ENCODE measurements at places on chromosomes 4 and X.

- DNase-seq, result no peak
Measured at GRCh38 chrX:7771788-7772438, 71.1 kb upstream of the VCX start.

GRCh38 chrX:47587906-47588735, 5.9 kb downstream of the TIMP1 start:
- DNase-seq, result no peak

DNA sequence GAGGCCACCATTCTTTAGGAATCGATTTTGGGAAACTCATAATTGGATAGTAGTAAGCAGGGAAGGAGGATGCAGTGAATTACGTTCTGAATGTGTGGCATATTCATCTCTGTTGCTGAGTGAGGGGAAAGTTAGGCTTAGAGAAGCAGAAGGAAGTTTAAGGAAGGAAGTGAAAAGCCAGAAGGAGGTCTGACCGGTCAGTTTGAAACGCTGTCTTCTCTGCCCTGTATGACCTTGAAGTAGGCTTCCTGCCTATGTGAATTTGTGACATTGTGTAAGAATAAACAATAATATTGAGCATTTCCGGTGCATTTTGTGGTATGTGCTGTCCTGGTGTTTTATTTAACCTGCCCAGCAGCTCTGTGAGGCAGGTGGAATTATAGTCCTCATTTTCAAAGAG, 67.3 kb downstream of the PDLIM5 start:
- DNase-seq, result no peak

DNA sequence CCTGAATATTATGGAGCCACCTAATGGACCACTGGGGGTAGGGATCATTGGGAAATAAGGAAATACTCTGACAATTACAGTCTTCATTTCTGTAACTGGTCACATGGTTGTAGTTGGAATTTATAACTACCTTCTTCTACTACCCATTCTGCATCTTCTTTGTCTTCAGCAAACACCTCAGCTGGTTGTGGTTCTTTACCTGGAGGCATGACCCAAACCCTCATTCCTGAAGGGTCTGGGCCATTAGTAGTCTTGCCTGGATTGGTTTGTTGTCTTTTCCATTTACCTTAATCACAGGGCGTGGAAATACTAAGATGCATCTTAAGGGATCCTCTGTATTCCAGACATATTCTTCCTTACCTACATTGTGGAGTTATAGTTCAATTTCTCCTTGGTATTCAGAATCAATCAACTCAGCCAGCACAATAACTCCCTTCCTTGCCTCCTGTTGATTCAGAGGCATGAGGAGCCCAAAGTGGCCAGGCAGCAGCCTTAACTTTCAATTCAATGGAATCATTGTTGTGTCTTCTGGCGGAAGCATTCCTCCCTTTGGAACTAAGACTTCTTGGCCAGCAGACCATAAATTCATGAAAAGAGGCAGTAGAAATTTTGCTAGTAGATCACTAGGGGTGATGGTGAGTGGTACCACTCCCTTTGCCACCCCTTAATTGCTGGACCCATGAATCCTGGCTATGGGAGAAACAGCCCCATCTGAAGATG, 75.7 kb upstream of the RAP2C start:
- DNase-seq, result no peak

DNA sequence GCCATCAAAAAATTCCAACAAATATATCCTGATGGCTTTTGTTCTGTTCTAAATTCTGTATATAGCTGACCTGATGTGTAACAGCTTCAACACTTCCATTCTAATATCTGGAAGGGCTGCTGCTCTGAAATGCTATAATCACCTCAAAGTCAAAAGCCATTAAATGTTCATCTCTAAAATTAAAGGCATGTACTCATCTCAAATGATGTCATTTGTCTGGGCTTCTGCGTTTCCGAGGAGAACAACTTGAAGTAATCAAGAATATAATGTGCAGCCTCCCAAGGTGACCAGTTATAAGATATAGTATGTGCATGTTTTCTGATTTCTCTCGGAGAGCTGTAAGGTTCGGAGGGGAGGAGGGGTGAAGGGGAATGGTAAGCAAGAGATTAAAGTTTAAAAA, 237.6 kb downstream of the SCFD2 start:
- DNase-seq, result no peak

GRCh38 chr4:165766018-165766417, 107.0 kb upstream of the TLL1 start:
- no peak for DNase-seq

GRCh38 chr4:3689576-3690550, 76.3 kb upstream of the ADRA2C start:
- DNase-seq, result no peak

DNA sequence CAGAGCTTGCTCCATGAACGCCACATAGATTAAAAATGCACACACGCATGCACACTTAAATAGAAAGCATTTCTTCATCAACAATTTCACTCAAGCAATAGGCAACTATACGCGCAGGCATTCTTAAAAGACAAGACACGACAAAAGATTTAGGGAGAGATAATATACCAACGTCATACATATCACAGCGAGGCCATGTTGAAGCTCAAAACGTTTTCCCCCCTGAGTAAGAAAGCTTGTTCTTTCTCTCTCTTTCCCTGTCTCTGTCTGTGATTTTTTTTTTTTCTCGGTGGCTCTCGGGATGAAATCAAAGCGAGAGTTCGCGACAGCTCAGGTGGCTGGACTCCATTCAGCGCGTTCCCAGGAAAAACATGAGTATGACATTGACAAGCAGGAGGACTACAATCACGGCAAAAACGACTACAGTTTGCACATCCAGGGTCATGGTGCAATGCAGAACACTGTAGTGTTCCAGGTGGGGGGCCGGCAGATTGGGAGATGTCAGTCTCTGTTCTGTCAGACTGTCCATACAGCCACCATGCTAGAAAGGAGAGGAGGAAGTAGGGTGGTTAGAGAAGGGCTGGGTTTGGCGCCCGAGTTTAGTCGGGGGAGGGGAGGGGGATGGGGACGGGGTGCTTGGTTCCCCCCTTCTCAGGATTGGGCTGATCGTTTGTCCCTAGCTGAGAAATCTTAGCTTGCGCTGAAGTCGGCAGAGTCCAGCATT, 30.7 kb downstream of the ARHGEF9 start:
- no peak for DNase-seq

DNA sequence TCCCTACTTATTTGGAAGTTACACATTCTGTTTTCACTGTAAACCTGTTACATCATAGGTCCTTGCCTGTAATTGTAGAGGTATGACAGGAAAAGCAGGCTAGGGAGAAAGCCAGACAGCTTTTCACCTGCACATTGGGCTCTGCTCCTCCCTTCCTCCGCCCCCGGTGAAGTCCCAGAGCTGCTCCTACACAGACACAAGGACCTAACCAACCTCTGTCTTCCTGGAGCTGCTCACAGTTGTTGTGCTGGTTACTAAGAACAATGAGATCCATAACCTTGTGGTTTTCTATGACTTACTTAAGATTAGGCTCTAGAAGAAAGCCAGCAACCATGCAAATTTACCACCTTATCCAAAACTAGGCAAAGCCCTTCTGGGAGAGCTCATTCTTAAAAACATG, 40.0 kb downstream of the MOSPD2 start:
- no peak for DNase-seq

GRCh38 chrX:120456973-120457372, 12.1 kb downstream of the LAMP2 start:
- no peak for DNase-seq

- DNase-seq, result no peak
Measured at GRCh38 chrX:8005678-8006347, 78.6 kb upstream of the PNPLA4 start.

GRCh38 chr4:71270901-71271300, 67.9 kb upstream of the SLC4A4 start:
- no peak for DNase-seq

DNA sequence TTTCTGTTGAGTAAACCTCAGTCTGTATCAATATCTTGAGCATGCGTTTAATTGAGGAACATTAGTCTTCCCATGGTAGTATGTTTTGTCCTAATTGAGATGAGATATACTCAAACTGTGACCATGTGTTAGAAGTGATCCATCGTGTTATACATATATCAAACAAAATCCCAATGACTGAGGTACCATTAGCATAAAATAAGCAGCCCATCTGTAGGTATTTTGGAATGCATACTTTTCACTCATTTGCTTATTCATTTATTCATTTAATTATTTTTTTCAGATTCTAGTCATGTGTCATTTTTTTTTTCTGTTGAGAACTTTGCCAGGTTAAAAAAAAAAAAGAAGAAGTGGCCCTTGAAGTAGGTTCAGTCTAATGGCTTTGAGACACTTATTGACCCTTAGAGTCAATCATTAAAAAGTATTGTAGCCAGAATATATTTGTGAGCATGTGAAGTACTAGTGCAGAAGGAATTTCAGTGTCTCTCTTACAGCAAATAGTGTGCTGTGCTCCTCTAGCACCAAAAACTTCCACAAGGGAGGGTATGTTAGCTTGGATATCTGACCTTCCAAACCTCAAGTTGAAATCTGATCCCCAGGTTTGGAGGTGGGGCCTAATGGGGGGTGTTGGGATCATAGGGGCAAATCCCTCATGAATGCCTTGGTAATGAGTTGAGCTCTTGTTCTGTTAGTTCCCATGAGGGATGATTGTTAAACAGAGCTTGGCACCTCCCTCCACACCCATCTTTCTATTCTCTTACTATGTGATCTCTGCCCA, 130.8 kb upstream of the NPY2R start:
- DNase-seq, result no peak

- DNase-seq, result no peak
Measured at GRCh38 chrX:20383477-20383876, 116.8 kb upstream of the RPS6KA3 start.

DNA sequence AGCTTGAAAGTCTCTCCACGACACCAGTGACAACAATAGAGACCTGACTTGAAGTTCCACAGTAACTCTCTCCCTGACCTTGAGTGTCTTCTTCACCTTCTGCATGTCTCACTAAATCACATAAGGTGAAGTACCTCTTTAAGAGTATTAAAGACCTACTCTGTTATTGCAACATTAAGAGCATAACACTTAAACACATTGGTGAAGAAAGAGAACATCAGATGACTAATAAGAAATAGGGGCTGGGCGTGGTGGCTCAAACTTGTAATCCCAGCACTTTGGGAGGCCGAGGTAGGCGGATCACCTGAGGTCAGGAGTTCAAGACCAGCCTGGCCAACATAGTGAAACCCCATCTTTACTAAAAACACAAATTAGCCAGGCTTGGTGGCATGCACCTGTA, 33.9 kb upstream of the MAPK10 start:
- DNase-seq, result no peak

GRCh38 chrX:136200466-136200865, 50.7 kb downstream of the MAP7D3 start:
- DNase-seq, result peak; percentile 16

- DNase-seq, result no peak
Measured at GRCh38 chr4:88794952-88795351, 97.3 kb upstream of the NAP1L5 start.

DNA sequence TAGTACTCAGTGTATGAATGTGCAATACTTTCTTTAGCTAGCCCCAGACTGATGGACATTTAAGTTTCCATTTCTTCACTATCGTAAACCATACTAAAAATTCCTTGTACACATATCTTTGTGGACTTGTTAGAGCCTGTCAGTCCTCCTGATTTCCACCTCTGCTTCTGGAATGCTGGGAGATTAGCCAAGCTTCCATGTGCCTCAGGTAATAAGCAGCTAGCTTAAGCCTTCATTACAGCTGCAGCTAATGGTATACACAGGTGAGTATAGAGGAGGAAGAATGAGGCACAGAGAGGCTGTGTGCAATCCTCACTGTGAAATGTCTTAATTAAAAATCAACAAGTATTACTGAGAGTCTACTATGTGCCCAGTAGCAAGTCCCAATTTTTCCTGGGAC, 9.8 kb downstream of the SMIM9 start:
- no peak for DNase-seq

DNA sequence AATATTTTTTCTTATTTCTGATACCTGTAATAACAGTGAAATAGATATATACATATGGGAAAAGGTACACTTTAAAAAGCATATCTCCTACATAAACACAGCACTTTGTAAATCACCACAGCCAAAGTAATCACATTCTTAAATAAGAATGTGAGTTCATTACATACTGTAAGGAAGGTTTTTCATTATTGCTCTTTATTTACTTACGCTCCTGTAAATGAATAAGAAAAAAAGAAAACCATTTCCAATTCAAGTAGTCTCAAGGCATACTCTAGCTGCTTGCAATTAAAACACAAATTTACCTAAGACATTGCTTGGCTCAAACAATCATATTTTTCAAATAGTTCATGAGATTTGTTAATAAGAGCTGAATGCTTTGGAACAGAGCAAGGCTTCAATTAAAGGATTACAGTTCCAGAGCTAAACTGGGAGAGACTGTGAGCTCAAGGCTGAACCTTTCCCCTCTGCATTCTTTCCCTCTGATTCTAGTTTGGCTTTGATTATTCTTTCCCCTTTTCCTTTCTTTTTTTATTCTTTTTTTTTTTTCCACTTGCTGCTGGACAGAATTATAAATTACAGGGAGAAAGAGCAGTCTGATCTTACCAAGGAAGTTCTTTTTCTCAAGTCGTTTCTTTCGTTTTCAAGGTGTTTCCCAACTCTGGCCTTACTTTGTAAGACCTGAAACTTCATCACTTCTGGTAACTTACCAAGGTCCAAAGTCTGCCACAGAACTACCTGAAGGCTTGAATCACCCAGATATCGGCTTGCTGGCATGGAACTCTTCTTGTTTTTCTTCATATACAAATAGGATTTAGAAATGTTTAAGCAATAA, 278.3 kb downstream of the INPP4B start:
- DNase-seq, result no peak

DNA sequence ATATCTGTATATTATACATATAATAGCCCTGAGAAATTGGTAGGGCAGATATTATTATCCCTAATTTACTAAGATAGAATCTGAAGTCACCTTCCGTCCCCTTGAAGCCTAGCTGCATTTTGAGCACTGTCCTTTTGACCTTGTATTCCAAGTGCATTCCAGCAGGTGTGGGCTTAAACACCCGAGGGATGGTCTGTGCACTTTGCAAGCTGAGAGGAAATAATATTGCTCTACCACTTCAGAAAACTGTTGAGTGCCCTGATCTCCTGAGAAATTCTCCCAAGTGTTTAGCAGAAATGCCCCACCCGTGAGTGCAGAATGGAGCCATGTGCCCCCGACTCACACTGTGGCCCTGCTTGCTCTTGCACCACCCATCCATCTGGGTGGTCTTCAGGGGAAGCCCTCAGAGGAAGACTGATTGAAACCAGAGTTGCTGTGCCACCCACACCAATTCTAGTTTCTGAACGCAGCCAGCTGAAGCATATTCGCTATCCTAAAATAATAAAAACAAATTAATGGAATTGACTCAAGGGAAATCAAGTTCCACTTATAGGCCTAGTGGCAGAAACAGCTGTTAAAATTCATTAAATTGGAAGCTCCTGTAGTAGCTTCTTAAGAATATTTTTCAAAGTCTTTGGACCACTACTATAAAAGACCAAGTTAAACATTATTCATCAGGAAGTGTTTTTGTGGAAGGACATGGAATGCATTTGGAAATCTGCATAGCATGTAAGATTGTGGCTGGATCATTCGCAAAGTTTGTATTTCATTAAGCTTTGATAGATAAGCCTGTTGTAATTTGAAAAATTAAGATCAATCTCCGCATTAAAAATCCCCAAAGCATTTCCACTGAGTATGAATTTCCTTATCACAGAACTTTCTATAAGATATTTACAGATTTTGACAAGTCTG, 41.3 kb upstream of the PRKG2 start:
- DNase-seq, result no peak

GRCh38 chr4:6301732-6302442, 32.2 kb downstream of the WFS1 start:
- DNase-seq, result no peak
